ENCODE measurements at places on chromosomes 2 and 18. TPM values are rescaled to one million over a fixed set of nuclear protein-coding genes. Genes with fewer than 3 reads are reported as not detected.

Gene SFT2D3
- total RNA-seq: 9.3 TPM

Gene CYP26B1
- 3.1 TPM for total RNA-seq

Gene HOXD13
- not detected for total RNA-seq

Gene C2orf72
- 5.4 TPM for total RNA-seq

Gene KLF7
- total RNA-seq: 9.3 TPM

Gene BIRC6
- 68.3 TPM for total RNA-seq

Gene ACTG2
- 0.42 TPM for total RNA-seq
